ENCODE measurements at places on chromosomes 2 and 18.

DNA sequence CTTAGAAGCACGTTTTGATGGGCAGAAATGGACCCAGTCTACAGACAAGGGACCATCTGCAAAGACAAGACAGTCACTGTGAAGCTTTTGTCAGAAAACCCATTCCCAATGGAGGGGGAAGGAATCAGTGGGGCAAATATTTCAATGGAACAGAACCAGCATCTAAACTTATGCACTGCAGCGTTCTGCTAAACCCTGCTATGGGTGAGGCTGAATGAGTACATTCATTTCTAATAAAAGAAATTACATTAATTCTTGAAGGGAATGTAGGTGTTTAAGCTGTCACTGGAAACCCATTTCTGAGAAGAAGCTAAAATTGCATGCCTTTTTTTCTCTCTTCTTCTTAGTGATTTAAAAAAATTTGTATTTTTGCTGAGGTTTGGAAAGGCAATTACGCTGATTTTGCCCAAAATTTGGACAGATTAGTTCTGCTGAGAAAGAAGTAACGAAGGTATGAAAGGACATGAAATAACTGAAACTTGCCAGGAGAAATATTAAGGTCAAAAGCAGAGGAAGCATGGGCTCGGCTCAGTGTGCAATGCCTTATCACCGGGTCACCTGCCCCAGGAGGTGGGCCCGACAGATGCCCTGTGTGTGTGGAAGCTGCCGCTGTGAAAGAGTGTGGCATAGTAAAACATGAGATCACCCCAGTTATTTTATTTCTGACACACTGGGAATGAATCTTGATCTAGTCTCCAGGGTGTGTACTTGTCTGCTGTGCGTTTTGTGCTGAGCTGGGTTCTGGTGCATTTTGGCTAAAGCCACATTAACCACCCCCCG, 24.2 kb downstream of the SH3RF3 start:
- no peak for DNase-seq

DNA sequence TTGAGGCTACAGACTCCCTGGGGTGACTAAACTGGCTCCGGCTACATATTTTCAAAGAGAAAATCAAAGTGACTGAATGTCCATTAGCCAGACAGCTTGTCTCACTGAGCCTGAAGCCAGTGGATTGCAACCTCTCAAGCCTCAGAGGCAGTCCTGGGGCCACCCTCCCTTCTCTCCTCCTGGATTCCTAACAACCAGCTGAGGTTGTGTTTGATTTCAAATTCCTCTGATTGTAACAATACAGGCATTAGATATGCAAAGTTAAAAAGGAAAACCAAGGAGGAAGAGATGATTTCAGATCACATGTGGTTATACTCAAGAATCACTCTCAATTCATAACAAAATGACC, 101.0 kb upstream of the LMAN1 start:
- no peak for DNase-seq

DNA sequence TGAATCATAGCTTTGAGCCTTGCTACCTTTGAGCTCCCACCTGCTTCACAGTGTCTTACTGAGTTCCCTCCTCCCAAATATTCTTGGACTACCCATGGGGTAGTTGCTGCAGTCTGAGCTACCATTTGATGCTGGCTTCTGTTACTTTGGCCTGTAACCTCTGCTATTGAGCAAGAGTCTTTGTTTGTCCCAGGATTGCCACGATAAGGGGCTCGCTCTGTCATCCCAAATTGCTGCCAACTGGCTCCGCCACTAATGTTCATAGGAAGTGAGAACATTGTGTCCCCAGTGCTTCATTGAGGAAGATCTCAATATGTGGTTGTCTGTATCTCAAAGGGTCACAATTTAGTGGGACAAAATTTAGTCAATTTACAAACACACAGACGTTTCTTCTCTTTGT, 103.8 kb downstream of the TRIM43 start:
- no peak for DNase-seq

GRCh38 chr2:172251231-172251630, 148.5 kb upstream of the DLX2 start:
- DNase-seq = no peak

- no peak for DNase-seq
Measured at GRCh38 chr18:79275992-79276391, 119.7 kb upstream of the NFATC1 start.

GRCh38 chr2:214995926-214996670, 142.3 kb downstream of the ABCA12 start:
- no peak for DNase-seq

GRCh38 chr2:66987733-66988132, 409.4 kb upstream of the ETAA1 start:
- DNase-seq = no peak

DNA sequence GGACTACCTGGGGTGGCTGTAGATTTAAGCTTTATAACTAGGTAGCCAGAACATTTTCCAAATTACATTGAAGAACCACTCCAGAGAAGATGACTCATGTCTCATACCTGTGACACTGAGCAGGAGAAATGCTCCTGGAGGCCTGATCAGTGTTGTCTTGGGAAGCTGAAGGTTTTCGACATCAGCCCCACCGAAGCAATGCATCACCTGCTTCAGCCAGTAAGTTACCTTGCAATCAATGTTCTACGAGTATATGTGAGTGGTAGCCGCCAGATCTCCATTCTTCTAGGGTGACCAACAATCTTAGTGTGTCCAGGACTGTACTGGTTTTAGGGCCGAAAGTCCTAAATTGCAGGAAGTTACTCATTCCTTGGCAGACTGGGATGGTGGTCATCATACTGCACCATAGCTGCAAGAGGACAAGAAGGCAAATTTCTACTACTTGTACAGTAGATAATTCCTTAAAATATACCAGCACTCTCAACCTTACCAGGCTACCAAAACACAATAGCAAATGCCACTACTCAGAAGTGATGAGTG, 109.3 kb upstream of the LINC00305 start:
- DNase-seq = no peak

- no peak for DNase-seq
Measured at GRCh38 chr2:204842661-204843485, 297.6 kb downstream of the PARD3B start.

- no peak for DNase-seq
Measured at GRCh38 chr2:142236181-142236580, 105.4 kb upstream of the LRP1B start.

DNA sequence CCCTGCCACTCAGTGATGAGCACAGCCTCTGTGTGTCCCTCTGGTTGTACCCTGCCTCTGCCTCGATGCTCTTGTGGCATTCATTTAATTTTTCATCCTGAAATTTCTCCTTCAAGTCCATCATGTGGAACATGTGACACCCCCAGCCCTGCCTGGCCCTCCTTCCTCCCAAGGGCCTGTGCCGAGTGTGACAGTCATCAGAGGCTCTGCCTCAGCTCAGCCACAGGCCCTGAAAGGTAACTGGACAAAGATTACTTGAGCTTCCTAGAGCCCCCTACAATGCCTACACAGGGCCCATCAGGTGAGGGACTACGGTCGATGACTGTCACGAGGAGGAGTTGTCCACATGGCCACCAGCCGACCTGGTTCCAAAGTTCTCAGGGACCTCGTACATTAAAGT, 75.1 kb downstream of the C1QL2 start:
- DNase-seq = no peak

DNA sequence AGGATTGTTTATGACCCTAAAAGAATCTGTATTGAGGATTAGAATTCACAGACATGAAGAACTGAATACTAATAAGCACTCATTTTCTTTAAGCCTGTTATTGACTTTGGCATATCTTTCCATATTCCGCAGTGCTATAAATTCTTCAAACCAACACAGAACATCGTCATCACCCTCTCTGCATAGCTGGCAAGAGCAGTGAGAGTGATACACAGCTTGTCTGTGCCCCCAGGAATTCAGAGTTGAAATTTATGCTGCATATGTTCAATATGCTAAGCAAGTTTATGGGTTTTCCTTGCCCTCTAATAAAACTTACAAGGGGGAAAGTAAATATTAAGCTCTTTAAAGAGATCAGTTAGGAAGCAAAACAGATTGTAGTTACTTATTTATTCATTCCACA, 32.7 kb downstream of the CTLA4 start:
- no peak for DNase-seq

DNA sequence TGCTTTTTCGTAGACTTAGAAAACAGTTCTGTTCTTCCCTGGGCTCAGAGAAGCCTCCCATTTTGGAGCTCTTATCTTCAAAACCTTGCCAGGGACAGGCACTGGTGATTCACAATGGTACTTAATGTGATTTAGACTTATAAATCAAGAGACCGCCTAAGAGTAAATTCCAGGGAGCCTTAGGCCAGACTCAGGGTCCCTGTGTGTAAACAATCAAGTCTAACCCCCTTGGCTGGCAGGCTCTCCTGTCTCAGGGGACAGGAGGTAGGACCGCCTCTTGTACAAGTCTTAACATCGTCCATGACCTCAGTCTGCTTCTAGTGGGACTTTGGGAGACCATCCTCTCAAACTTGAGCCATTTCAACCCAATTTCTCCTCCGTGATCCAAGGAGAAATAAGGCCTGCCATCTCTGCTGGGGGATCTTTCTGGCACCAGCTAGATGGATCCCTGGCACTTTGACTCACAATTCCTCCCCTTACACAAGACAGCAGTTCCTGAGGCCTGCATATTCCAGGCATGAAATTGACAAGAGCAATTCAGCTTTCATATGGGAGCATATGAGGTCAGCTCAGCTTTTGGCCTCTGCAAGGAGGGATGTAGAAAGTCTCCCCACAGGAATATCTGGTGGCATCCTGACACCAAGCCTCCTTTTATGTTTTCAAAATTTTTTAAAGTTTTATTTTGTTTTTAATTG, 487.0 kb downstream of the TNS1 start:
- DNase-seq = no peak

- DNase-seq = no peak
Measured at GRCh38 chr2:52054824-52055223, 1022.9 kb upstream of the NRXN1 start.

Data from sciatic nerve (tissue), 2 donors.